ENCODE measurements at places on chromosomes 13 and 19.

DNA sequence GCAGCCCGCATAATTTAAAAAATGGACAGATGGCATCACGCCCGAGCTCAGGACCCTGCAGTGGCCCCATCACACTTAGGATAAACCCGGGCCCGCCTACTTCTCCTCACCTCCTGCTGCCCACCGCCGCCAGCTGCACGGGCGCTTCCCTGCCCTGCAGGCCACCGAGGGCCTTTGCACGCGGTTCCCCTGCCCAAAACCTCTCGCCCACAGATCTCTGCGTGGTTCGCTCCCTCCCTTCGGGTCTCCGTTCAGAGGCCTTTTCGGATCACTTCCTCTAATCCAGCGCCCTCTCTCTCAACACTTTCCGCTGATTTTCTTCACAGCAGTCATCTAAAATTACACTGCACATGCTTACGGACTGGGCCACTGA is 1.8 kb downstream of the SHISA7 start:
- DNase-seq, result no peak

GRCh38 chr13:33497146-33497845 is 211.7 kb upstream of the STARD13 start:
- DNase-seq, result no peak

GRCh38 chr13:31717583-31717982 is 21.7 kb upstream of the RXFP2 start:
- DNase-seq, result no peak

- peak; percentile 64 for DNase-seq
These were observed 23.3 kb downstream of the NOTCH3 start for GRCh38 chr19:15177269-15178116.

DNA sequence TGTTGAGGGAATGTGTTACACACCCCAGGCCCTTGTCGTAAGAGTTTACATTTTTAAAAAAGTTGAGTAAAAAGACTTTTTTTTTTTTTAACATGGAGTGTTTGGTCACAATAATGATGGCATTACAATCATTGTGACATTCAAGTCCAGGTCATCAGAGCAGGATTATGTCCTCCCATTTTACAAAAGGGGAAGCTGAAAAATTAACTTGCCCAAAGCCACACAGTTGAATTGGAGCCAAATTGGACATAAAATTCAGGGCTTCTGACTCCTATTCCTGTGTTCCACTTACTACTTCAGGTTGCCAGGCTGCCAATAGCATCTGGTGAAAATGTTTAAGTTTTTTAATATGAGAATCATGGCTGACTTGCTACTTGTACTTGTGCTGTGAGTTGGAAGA is 49.3 kb downstream of the DLEU7 start:
- no peak for DNase-seq

- no peak for DNase-seq
These were observed 97.6 kb upstream of the SIAH3 start for GRCh38 chr13:45949161-45949560.

DNA sequence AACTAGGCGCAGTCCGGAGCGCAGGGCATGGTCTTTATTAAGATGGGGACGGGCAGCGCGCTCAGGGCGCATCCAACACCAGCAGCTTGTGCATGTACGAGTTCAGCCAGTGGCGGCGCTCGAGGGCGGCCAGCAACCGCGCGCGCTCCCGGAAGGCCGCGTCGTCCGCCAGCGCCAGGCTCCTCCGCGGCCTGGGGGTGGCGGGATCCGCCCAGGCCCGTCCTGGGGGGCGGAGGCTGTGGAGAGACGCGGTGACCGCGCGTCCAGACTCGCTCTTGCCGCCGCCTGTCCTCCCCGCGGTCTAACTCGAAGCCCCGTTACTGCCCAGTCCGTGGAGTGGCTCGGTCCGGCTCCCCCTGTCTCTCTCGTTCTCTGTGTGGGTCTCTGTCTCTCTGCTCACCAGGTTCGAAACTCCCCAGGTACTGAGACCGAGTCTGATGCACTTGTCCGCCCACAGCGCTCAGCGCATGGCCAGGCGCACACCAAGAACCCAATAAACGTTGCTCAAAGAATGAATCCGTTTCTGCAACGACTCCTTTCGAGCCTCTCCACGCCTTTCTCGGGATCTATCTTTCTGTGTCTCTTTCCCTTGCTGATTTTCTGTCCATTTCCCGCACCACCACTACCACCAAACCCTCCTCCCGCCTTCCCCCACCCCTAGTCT is 702 bp downstream of the PTH2 start:
- peak; percentile 40 for DNase-seq

DNA sequence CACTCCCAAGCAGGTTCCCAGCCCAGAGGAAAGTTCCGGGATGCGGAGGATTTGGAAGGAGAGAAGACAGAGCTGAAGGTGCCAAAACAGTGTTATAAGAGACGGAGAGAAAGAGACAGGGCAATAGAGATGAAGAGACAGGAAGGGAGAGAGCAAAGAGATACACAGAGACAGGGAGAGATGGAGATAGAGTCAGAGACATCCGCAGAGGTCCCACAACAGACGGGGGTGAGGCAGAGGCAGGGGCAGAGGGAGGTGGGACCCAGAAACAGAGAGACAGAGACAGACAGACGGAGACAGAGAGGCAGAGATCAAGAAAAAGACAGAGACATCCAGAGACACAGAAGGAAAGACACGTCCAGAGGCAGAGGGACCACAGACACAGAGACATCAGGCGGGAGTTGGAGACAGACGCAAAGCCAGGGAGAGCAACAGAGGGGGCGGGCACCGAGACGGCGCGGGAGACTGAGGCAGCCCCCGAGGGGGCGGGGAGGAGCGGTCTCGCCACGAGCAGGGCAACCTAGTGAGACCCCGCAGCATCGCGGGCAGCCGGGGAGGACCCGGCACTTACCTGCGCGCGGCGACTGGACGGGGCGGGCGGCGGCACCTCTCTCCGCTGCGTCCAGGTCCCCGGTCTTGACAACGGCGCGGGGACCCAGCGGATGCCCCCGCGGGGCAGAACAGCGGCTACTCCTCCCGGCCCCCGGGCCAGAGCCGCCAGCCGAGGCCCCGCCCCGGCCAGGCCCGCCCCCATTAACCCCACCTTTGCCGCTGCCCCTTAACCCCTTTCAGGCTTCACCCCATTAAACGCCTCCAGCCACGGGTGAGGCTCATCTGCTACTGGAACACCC is at the start of gene GPR4:
Gene GPR4 (minus strand): TSS at position 689 of the 851 bp plus-strand sequence. CDS start 10,346 bp downstream, outside the sequence.
- no peak for DNase-seq

DNA sequence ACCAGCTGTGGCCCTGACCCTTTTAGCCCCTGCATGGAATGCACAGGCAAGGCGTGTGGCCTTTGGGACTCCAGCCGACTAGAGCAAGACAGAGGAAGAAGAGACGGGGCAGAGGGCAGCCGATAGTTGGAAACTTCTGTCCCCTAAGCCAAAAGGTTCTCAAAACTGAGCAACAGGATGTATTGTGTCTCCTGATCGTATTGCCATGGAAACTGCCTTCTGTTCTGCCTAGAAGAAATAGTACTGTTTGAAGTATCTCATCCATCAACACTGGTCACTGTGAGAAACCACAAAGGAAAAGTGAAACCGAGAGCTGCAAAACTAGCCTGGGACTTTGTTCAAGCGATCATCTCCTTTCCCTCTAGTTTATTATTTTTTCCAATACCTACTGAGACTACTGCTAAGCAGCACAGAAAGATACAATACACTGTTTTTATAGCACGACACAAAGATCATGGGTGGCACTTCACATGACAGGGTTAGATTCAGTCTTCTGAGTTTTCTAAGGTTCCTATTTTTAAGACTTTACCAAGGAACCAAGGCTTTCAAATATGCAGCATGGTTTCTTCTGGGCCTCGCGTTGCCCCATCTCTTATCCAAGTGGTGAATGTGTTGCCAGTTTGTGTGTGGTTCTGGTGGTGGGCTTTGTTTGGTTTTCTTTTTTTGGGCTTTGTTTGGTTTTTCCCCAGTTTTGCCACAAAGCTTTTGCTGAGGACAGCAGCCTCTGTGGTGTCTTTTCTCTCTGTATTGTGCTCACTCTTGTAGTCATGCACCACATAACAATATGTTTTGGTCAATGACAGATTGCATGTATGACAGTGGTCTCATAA is 49.3 kb upstream of the GPR183 start:
- no peak for DNase-seq

DNA sequence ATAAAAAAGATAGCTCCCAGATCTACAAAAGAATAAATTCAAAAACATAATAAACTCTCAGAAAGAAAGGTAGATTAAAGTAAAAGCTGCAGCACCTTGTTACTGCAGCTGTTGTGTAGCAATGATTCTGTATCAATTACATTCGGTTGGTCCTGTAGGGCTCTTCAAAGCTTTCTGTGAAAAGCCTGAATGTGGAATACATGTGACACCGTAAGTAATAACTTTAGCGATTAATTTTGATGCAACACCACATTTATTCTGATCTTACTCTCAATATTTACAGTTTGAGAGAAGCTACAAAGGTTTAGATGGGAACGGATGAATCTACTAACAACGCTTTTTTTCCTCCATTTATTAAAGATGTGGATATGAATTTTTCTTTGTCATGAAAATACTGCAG is 279.2 kb downstream of the DACH1 start:
- no peak for DNase-seq

DNA sequence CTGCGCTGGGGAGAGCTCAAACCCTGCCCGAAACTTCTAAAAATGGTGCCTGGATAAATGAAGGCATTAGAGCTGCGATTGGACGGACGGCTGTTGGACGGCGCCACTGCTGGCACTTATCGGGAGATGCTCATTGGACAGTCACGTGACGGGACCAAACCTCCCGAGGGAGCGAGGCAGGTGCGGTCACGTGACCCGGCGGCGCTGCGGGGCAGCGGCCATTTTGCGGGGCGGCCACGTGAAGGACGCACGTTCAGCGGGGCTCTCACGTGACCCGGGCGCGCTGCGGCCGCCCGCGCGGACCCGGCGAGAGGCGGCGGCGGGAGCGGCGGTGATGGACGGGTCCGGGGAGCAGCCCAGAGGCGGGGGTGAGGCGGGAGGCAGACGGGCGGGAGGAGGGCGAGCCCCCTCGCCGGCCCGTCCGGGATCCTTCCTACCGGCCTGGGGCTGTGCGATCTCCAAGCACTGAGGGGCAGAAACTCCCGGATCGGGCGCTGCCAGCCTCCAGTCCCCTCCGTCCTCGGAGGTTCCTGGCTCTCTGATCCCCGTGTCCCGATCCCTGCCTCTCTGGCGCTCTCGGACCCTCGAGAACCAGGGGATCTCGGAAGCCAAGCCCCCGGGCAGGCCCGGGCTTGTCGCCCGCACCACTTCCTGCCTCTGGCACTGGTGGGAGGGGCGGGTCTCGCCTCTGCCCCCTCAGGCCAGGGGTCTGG is at the start of gene BAX:
Gene BAX (plus strand): TSS at position 281 of the 713 bp plus-strand sequence. CDS start 54 bp downstream, at position 335.
- peak; percentile 94 for DNase-seq

DNA sequence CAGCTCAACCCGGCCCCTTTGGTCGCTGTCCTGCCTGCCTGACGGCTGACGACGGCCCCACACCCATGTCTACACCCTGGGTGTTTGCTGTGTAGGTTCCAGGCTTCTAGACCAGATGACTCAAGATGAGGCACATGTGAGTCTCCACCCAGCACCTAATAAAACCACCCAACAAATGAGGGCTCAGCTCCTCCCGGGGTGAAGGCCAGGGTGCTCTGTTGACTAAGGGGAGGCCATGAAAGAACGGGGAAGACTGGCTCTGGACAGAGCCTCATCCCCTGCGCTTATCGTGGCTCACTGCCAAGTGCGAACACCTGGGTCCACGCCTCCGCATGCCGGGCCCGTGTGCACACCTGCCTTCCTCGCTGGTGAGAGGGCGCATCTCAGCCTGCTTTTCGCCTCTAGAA is 39.6 kb downstream of the COL4A2 start:
- no peak for DNase-seq

GRCh38 chr19:33295621-33296487 is 6.5 kb downstream of the CEBPA start:
- DNase-seq, result no peak

DNA sequence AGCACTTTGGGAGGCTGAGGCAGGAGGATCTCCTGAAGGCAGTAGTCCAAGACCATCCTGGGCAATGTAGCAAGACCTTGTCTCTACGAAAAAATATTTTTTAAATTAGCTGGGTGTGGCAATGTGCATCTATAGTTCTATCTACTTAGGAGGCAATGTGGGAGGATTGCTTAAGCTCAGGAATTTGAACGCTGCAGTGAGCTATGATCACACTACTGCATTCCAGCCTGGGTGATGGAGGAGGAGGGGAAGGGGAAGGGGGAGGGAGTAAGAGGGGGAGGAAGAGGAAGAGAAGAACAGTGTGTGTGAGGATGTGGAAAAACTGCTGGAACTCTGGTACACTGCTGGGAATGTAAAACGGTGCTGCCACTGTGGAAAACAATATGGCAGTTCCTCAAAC is 9.2 kb upstream of the CLIP3 start:
- no peak for DNase-seq

DNA sequence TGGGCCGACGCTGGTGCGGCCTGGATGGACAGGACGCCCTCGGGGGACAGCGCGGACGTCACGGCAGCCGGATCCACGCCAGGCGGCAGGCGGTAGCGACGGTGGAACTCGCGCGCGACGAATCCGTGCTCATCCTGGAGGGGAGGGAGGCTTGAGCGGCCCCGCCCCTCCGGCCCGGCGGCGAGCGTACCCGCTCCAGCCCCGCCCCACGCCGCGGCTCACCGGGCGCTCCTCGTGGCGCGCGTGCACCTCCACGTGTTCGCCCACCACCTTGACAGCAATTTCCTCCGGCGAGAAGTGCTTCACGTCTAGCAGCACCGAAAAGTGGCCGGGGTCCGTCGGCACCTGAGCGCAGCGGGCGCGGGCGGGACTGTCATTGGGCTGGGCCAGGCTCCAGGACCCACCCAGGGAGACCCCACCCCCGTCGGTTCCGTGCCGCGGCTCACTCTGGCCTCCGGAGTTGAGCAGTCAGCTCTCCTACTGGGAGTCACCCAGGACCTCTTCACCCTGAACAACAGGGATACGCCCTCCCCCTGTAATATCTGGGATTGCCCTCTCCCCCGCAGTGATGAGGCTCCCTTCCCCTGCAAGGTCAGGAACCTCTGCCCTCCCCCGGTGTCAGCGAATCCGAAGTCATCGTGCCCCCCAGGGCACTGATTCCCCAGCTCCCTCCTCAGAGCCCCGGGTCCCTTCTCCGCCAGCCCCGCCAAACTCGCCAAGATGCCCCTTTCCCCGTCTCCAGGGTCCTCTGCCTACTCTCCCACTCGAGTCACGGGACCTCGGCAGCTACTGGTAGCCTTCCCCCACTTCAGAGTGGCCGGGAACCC is 1.1 kb downstream of the HSPB6 start:
- DNase-seq, result peak; percentile 42

Data from NCI-H460 (cell line).